Kidney epithelial cell (primary cell): ENCODE measurements at places on chromosomes 3 and 15.

DNA sequence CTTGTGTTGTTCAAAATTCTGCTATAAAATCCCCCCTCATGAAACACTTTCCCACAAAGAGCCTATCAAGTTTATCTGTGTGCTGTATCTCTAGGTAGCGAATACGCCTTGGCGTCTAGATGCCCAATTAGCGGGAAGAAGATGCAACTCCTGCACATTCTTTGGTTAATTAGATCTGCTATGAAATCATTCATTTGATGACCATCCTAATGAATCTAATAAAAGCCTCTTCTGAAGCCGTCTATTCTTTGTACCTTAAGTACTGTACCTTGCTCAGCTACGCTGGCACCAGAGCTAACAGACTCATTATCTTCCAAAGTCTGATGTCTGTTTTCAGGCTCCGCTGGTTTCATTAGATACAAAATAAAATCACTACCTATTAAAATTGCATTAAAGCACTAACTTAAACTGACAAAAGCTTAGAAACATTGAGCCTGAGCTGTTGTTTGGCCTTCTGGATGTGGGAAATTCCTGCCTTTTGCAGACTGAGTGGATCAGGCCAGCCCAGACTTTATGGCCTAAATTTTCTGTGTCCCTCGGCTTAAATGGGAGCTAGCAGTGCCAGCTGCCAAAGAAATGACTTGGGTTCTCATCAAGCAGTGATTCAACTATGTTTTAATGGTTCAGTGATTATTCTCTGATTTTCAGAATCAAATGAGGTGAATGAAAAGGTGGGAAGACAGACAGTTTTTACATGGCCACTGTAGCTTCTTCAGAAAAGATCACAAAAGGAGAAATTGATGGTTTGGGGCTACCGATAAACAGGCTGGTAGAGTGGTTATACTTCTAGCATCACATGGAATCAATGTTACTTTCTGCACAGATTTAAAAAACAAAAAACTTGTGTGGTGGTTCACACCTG lies 28.4 kb upstream of the CHST2 start:
- DNase-seq: no peak

DNA sequence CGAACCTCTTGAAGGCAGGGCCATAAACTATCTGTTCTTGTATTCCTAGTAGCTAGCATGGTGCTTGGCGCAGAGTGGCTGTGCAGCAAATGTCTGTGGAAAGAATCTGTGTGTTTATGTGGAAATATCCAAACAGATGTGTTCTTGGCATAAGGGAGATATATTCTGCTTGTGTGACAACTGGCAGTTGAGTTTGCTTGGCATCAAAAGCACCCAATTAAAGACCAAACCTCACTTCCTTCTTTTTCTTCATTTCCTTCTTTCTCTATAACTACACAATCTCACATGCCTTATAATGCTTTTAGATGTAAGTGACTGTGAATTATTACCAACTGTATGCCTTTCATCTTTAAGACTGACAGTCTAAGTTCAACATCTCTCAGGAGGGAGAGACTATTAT lies 296.5 kb downstream of the SLC9A9 start:
- no peak for DNase-seq

DNA sequence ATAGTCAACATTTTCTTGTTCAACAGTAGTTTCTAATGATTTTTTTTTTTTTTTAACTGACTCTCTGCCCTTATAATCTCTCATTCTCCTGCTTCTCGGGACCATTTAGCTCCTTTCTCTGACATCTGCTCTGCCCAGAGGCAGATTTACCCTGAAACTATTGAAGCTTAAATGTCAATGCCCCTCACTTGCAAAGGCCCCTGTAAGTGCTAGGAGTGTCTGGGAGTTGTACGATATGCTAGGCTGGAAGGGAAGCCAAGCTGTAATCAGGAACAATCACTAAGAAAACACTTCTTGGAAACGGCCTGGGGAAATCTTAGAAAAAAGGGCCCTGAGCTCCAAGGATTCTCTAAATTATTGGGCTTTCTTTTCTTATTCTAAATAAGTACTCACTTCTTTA lies 5.8 kb upstream of the PLOD2 start:
- DNase-seq: no peak

DNA sequence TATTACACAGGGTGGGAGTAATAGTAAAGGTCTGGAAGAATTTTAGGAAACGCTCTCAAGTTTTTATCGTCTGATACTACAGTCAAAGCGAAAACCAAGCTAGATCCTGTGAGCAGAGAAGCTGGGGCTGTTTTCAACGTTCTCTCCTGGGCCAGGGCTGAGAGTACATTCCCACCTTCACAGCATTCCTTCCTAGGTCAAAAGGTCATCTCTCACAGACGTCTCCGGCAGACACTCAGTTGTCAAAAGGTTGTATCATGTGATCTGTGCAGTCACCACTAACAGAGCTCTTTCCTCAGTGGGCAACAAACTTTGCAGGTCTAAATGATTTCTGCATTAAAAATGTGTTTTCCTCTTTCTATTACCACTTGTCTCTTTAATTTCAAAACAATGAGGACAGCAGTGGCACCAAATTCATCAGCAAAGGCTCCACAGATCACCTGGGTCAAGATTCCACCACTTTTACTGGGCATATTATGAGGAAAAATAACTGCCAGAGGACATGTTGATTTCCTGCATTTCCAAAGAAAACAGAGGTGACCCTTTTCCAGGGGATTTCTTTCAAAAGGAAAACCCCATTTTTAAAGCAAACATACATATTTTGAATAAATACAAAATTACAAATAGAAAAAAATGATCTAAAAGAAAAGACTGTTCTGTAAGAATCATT lies 41.9 kb downstream of the MEIS2 start:
- DNase-seq: no peak

- DNase-seq: no peak
Measured at GRCh38 chr3:19272296-19272695, 124.0 kb downstream of the KCNH8 start.

- DNase-seq: no peak
Measured at GRCh38 chr15:71124937-71125790, 9.9 kb downstream of the THSD4 start.

DNA sequence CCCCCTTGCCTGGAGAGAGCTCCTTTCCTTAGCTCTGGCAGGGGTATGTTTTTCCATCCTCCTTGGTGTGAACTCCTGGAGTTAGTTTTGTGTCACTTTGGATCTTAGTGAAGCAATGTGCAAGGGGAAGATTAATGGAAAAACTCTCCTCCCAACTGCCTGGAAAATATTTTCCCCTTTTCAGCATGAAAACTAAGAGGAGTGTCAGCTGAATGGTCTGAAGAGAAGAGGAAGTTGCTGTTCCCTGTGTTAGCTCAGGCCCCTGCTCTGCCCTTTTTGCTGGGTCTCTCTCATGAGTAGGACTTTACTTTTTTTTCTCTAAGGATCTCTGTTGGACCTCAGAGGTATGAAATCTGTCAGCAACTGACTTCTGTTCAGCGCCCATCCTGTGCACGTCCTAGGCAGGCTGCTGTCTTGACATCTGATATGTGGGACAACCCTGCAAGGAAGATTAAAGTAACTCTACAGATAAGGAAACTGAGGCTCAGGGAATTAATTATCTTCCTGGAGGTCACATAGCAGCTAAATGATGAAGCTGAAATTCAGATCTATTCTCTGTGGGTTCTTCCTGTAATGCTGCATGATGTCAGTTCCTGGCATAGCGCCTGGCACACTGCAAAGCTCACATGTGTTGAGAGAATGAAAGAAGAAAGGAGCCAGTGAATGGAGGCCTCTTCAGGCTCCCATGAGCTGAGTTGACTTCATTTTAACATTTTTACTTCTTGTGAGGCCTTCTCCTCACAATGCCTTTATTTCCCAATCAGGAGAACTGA lies 109.7 kb upstream of the GALNT15 start:
- DNase-seq: no peak

DNA sequence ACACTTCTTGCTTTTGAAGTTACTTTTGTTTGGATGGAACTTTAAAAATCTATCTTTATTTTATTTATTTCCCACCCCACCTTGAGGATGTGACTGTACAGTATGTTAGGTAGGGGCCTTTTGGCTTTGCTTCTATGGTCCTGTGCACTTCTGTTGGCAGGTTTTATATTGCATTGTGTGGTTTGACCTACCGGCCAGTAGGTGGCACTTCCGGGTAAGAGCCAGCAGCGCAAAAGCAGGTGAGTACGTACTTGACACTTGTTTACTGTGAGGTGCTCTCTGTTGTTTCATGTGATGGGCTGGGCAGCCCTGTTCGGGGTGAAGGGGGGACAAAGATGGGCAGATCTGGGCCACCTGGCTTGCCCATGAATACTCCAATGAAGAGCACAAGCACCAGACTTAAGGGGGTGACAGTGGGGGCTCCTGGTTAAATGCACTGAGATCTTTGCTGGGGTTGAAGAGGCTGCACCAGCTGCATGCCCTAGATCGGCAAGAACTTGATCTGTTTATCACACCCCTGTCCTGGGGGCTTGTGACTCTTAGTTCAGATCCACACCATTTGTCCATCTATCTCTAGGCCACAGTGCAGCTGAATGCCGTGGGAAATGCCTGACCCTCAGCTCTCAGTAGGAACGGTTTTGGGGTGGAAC lies 131.6 kb downstream of the NLGN1 start:
- DNase-seq: no peak

DNA sequence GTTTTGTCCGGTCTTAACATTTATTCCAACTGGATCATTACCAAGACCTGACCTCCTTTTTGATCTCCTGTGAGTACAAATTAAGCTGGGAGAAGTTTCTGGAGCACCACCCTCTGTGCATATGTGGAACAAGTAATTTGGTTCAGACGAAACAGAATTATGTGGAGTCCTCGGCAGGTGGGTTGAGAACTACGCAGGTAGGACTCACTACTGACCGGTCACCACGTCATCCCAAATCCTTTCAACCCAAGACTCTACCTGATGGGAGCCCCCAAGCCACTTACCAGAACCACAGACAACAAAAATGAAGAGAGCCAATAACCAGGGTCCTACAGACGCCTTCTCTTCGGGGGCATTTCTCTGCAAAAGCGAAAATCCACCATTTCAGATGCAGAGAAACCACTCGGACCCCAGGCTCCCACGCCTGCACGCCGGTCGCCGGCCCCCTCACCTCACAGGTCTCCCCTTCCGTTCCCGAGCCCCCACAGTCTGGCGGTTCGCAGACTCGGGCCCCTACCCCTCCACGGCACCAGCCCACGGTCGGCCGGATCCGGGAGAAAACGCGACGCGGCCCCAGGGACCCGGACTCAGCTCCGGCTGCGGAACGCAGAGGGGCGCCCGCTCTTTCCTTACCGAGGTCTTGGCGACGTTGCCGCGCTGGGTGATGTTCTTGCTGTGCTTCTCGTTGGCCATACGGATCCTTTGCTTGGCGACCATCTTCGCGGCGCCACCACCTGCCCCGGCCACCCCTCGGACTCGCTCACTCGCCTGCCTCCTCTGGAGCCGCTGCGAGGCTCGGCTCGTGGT lies 674 bp downstream of the SERP1 start:
- no peak for DNase-seq

DNA sequence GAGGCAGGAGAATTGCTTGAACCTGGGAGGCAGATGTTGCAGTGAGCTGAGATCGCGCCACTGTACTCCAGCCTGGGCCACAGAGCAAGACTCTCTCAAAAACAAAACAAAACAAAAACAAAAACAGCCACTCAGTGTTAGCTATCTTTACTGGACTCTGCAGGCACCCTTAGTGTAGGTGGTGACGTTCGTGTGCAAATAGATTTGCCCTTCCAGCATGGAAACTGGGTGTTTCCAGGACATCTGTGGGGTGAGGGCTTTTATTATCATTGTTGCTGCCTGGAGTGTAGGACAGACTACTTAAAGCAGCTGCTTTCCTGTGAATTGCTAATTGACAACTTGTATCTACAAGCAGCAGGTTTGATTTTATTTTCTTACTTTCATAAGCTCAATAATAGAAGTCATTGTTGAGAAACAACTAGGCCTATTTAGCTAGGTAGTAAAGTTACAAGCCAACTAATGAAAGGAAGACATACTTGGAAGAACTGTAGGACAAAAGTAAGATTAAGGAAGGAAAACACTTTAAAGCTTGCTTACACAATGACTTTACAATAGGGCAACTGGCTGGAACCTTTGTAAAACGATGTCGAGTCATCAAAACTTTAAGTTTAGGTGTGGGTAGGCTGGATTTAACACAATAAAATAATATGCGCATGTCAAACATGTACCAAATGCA lies 25.4 kb upstream of the SPPL2A start:
- DNase-seq: no peak

- DNase-seq: no peak
Measured at GRCh38 chr3:24828551-24828950, 333.9 kb upstream of the THRB start.

- DNase-seq: no peak
Measured at GRCh38 chr3:10479311-10479710, 26.1 kb downstream of the ATP2B2 start.

GRCh38 chr15:67157521-67158252 lies 92.3 kb downstream of the SMAD3 start:
- no peak for DNase-seq

DNA sequence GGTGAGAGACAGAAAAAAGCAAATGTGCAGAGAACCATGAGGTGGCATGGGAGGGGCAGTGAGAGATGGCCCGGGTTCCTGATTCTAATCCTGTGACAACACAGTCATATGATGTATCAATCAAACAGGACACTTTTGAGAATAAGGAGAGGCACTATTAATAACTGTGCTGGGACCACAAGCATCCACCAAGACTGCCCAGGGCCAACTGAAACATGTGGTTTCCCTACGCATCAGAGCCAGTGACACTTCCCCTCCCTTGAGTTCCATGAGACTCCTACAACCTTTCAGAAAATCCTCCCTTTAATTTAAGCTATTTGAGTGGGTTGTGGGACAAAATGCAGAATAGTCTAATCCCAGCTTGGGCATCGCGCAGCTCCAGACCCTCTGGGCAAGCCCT lies 17.4 kb downstream of the SH3BP5 start:
- DNase-seq: no peak

GRCh38 chr3:73419179-73419803 lies 205.4 kb downstream of the PDZRN3 start:
- DNase-seq: no peak

GRCh38 chr3:83890763-83891135 lies 1068.0 kb upstream of the CADM2 start:
- no peak for DNase-seq

- DNase-seq: no peak
Measured at GRCh38 chr3:160205606-160206005, 19.6 kb upstream of the C3orf80 start.

DNA sequence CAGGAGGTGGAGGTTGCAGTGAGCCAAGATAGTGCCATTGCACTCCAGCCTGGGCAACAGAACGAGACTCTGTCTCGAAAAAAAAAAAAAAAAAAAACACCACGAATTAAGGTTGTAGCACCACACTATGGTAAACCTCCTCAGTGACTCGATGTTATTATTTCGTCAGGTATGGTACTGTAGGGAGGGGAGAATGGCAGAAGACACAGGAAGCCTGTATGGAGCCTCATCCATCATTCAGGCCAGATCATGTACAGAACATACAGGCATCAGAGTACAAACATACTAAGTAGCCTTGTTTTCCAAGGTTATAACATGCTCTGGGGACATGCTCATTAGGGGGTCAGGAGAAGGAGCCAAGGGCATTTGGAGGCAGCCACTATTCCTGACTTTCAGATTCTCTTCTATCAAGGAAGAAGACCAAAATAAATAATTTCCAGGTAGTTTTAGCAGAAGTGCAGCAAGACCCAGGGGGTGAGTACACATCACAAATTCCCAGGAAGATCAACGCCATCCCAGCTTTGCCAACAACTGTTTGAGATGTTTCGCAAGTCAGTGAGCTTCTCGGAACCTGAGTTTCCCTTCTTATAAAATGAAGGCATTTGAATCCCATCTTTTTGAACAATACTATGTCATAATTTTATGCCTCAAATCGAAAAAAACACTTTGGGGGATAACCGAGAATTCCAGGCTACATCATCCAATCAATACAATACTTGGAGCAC lies 79.8 kb downstream of the FOXP1 start:
- no peak for DNase-seq
